Activated CD4-positive, alpha-beta T cell treated with anti-CD3 and anti-CD28 coated beads for 36 hours (primary cell): ENCODE measurements at places on chromosomes 3 and 15. TPM values are rescaled to one million over a fixed set of nuclear protein-coding genes. Genes with fewer than 3 reads are reported as not detected.
A peak's percentile ranks its signal among the peaks of the same experiment; 100 is the strongest.

Gene LRRN1
- 0.09 TPM for total RNA-seq

Gene TSC22D2
- 20.2 TPM for total RNA-seq

GRCh38 chr3:39651993-39652739 lies 157.2 kb upstream of the MYRIP start:
- DNase-seq = no peak
- H3K4me3 ChIP-seq = no peak overlapping the region
- no peaks in the 10 kb centered on the region for H3K36me3 ChIP-seq
- H3K27me3 ChIP-seq = no peaks in the 10 kb centered on the region
- H3K27ac ChIP-seq = no peak overlapping the region

DNA sequence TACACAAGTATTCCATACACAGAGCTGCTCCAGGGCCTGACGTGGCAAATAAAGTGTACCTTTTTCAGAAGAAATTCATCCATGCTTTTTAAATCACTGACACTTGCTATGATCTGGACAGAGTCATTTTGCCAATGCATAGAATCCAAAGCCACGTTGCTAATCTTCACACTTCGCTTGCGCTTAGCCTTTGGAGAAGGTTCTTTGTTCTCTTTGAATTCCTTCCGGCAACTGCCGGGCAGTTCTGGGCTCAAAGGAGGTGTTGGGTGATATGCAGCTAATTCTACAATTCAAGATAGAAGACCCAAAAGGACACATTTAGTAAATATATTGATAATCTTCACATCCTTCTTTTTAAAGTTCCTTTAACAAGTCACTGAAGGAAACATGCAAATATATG lies 69.9 kb downstream of the NR2E3 start:
- H3K27me3 ChIP-seq = no peaks in the 10 kb centered on the region
- H3K4me3 ChIP-seq = no peak overlapping the region
- H3K36me3 ChIP-seq = peaks cover 13% of the 10 kb centered on the region
- DNase-seq = no peak

GRCh38 chr3:119891944-119892721 lies 110.2 kb downstream of the NR1I2 start:
- peaks cover 19% of the 10 kb centered on the region for H3K4me1 ChIP-seq
- no peaks in the 10 kb centered on the region for H3K27me3 ChIP-seq
- H3K36me3 ChIP-seq = peaks cover 35% of the 10 kb centered on the region
- H3K4me3 ChIP-seq = no peak overlapping the region
- DNase-seq = peak; percentile 52

DNA sequence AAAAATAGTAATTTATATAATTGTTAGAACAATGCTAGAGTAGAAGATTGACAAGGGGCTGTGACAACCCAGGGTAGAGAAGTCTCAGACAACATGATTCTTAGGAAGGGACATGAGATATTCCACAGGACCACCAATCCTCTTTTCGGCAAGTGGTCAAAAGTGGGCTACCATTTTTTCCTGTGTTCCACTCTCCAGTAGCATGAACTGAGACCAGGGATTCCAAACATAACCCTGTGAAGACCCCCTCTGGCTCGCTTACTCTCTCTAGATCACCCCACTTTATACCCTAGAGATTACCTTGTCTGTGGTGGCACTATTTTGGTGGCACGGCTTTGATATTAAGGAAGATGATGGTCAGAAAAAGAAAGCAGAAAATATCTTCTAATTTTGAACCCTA lies 960 bp downstream of the GCSAM start:
- peak overlapping the region; percentile 74 for H3K27ac ChIP-seq
- H3K4me3 ChIP-seq = peak overlapping the region; percentile 79
- H3K27me3 ChIP-seq = no peaks in the 10 kb centered on the region

Gene MKRN2OS
- not detected for total RNA-seq

Gene PPARG
- total RNA-seq = 1.1 TPM

DNA sequence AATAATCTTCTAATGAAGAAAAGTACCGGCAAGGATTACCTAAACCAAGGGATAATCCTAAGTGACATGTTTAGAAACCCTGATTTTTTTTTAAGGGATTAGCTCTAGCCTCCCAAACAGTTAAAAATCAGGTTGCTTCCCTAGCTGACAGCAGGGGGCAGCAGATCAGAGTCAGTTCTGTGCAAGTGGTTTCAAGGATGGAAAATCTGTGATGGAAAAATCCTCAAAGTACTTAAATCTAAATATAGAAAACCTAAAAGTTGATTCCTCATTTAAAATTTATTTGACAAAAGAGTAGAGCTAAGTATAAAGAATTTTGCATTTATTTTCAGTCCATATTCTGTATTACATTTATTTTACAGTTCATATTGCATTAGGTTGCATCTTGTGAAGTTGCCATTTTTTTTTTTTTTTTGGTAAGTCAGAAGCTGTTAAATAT lies 107.6 kb downstream of the PEX5L start:
- H3K27ac ChIP-seq = no peak overlapping the region
- H3K4me1 ChIP-seq = no peaks in the 10 kb centered on the region
- no peak overlapping the region for H3K4me3 ChIP-seq
- peaks cover 3% of the 10 kb centered on the region for H3K27me3 ChIP-seq

Gene UBAP1L
- total RNA-seq = 3.2 TPM

Gene PLSCR5
- total RNA-seq = not detected

Gene MAGEL2
- not detected for total RNA-seq

DNA sequence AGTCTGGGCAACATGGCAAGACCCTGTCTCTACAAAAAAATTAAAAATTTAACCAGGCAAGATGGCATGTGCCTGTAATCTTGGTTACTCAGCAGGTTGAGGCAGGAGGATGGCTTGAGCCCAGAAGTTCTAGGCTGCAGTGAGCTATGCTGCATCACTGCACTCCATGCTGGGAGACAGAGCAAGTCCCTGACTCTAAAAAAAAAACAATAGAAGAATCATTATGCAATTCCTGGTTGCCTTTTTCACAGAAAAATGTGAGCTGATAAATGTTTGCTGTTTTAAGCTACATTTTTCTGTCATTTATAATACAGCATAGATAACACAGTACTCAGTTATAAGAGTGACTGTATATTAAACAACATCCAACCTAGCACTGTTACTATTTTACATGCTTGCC lies 148.8 kb downstream of the SCAPER start:
- H3K4me3 ChIP-seq = no peak overlapping the region
- H3K36me3 ChIP-seq = peaks cover 8% of the 10 kb centered on the region
- DNase-seq = no peak
- no peaks in the 10 kb centered on the region for H3K27me3 ChIP-seq
- H3K4me1 ChIP-seq = peaks cover 14% of the 10 kb centered on the region

Gene ISG20
- 120 TPM for total RNA-seq

- no peak overlapping the region for H3K4me3 ChIP-seq
- H3K36me3 ChIP-seq = no peaks in the 10 kb centered on the region
- DNase-seq = no peak
- H3K27ac ChIP-seq = no peak overlapping the region
- peaks cover 11% of the 10 kb centered on the region for H3K4me1 ChIP-seq
- H3K27me3 ChIP-seq = peaks cover 29% of the 10 kb centered on the region
These were observed 37.0 kb downstream of the MUC20 start for GRCh38 chr3:195757827-195758226.

GRCh38 chr3:127068111-127068810 lies 85.3 kb downstream of the PLXNA1 start:
- no peak overlapping the region for H3K4me3 ChIP-seq
- H3K27ac ChIP-seq = no peak overlapping the region
- H3K36me3 ChIP-seq = no peaks in the 10 kb centered on the region
- H3K4me1 ChIP-seq = no peaks in the 10 kb centered on the region
- peaks cover 7% of the 10 kb centered on the region for H3K27me3 ChIP-seq

GRCh38 chr3:52254608-52255007 lies 9.0 kb downstream of the PPM1M start:
- H3K36me3 ChIP-seq = peaks cover 87% of the 10 kb centered on the region
- H3K27me3 ChIP-seq = no peaks in the 10 kb centered on the region
- peak overlapping the region; percentile 99 for H3K27ac ChIP-seq
- H3K4me3 ChIP-seq = no peak overlapping the region
- H3K4me1 ChIP-seq = peaks cover 89% of the 10 kb centered on the region

DNA sequence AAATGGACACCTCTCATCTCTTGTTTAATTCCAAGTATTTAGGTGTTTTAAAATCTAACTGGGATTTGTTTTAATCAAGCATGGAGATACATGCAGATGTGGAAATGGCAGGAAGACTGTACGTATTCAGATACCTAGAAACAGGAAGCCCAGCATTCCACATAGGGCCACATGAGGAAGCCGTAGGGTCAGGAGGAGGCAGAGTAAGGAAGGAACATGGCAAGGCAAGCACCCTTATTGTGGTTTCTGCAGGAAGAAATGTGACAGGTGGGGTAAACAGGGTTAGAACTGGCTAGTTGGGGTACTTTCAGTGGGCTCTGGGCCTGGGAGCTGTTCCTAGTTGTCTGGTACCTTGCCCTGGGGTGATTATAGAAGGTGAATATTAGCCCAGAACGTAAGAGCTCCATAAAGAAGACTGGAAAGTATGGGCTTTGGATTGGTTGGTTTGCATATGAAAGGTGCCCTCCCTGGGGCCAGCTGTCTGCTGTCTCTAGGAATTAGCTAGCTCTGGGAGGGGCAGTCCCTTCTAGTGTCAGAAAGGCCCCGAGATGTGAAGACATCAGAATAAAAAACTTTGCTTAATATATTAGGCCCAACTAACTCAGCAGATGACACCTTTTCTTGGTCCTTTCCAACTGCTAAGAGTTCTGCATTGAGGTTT lies 107.7 kb upstream of the CADPS start:
- H3K4me3 ChIP-seq = no peak overlapping the region
- H3K27me3 ChIP-seq = no peaks in the 10 kb centered on the region
- H3K36me3 ChIP-seq = no peaks in the 10 kb centered on the region
- DNase-seq = no peak
- H3K27ac ChIP-seq = no peak overlapping the region

DNA sequence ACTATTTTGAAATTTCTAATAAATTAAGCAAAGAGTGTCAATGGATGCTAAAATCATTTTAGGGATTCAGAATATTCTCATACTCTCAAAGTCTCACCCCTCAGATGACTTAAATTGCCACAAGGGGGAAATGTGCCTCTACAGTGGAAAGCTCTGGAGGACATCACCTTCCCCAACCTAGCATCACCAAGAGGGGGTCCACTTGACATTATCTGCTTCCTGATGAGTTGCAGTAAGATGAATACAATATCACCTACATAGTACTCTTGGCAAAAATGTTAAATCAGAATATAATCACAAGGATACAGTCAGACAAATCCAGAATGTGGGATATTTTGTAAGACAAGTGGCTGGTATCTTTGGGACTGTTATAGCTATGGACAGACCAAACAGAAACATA lies 290.1 kb downstream of the MFSD1 start:
- H3K27me3 ChIP-seq = no peaks in the 10 kb centered on the region
- H3K36me3 ChIP-seq = no peaks in the 10 kb centered on the region
- H3K27ac ChIP-seq = no peak overlapping the region
- H3K4me1 ChIP-seq = no peaks in the 10 kb centered on the region

Gene TNFAIP8L3
- not detected for total RNA-seq

DNA sequence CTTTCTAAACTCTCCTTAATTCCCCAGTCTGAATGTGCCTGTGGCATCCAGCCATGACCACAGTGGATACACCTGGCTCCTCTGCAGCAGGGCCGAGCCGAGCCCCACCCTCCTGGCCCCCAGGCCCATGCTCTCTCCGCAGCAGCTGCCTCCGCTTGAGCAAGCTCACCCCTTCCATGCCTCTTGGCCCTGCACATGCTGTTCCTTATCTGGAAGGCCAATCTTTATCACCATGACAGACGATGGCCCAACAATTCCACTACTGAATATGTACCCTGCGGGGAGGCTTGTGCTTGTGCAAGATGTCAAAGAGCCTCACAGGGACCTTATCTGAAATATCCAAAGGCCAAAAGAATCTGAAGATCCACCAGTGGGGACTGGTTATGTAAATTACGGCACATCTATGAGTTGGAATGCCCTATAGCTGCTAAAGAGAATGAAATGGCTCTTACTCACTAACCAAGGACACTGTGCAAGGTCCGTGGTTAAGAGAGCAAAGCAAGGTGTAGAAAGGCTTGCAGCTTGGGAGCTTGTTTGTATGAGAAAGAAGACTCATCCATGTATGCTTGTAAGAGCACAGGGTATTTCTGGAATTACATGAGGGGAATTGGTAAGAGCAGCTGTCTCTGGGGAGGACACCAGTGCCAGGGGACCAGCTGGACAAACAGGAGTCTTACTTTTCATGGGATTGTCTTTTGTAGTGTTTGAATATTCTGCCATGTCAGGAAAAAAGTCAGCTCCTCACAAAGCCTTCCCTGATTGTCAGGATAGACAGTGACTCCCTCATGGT lies 55.2 kb downstream of the WNT7A start:
- peaks cover 10% of the 10 kb centered on the region for H3K36me3 ChIP-seq
- no peak for DNase-seq
- H3K4me3 ChIP-seq = no peak overlapping the region

DNA sequence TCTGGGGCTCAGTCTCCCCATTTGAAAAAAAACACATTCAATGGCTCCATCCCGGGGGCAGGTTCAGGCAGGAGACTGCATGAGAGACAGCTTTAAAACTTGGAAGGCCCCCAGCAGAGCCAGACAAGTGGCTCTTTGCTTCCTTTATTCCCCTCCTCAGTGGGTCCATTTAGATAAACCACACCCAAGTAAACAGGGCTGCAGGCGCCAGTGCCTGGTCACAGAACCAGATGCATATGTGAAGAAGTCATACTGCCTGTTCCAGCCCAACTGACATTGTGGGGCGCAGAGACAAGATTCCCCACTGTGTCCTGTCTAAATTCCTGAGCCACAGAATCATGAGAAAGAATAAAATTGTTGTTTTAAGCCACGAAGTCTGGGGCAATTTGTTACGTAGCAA lies 9.0 kb downstream of the FBN1 start:
- no peaks in the 10 kb centered on the region for H3K36me3 ChIP-seq
- no peak overlapping the region for H3K4me3 ChIP-seq
- H3K27ac ChIP-seq = no peak overlapping the region
- H3K4me1 ChIP-seq = no peaks in the 10 kb centered on the region

GRCh38 chr3:197959500-197959890 lies 522 bp upstream of the LMLN start:
- peak overlapping the region; percentile 84 for H3K4me3 ChIP-seq
- DNase-seq = no peak
- no peaks in the 10 kb centered on the region for H3K27me3 ChIP-seq
- H3K36me3 ChIP-seq = peaks cover 38% of the 10 kb centered on the region

DNA sequence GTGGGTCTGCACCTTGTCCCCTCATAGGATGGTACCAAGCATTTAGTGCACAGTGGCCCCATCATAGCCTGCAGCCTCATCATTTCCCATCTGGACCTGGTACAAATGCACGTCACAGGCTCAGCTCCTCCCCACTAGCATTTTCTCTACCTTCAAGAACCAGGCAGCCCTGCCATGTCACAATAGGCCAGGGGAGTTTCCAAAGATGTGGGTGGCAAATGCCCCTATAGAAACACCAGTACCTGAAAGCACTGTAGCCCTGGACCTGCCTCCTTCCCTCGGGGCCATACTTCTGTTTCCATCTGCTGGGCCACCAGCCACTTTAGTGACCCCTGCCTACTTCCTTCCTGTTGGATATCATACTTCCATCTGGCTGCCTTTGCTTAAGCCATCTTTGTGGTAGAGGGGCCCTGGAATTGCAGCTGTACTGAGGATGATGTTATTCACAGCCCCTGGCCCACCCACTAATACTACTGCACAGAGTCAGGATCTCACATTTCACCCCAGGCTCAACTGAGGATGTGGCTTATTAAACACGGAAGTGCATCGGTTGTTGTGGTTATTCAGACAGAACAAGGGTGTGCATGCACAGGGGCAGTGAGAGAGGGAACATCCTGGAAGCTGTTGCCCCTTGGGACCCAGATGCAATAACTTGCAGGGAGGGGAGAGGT lies 3.8 kb downstream of the TCTA start:
- H3K4me1 ChIP-seq = peaks cover 64% of the 10 kb centered on the region
- peak overlapping the region; percentile 30 for H3K4me3 ChIP-seq
- DNase-seq = peak; percentile 84
- H3K27ac ChIP-seq = peak overlapping the region; percentile 93
- H3K27me3 ChIP-seq = no peaks in the 10 kb centered on the region
- H3K36me3 ChIP-seq = peaks cover 32% of the 10 kb centered on the region

GRCh38 chr15:77702211-77702957 lies 69.7 kb upstream of the LINGO1 start:
- no peaks in the 10 kb centered on the region for H3K4me1 ChIP-seq
- peaks cover 2% of the 10 kb centered on the region for H3K27me3 ChIP-seq
- peak; percentile 39 for DNase-seq
- no peak overlapping the region for H3K4me3 ChIP-seq
- no peaks in the 10 kb centered on the region for H3K36me3 ChIP-seq
